ENCODE measurements at places on chromosomes 13 and 19. TPM values are rescaled to one million over a fixed set of nuclear protein-coding genes. Genes with fewer than 3 reads are reported as not detected.

The BRSK1 gene
- 3.1 TPM for total RNA-seq

The YJEFN3 gene
- 0.33 TPM for total RNA-seq

The NMRK2 gene
- total RNA-seq: not detected

The MIR17HG gene
- 9.0 TPM for total RNA-seq

The ZFR2 gene
- 0.34 TPM for total RNA-seq

The PIK3R2 gene
- 28.8 TPM for total RNA-seq

The CHST8 gene
- not detected for total RNA-seq

The BRME1 gene
- 1.4 TPM for total RNA-seq

The SBK3 gene
- not detected for total RNA-seq

The CEACAM1 gene
- total RNA-seq: 11.1 TPM

The PSG6 gene
- not detected for total RNA-seq

The SULT2A1 gene
- total RNA-seq: not detected

The KLK3 gene
- total RNA-seq: not detected

The PRKCSH gene
- 119 TPM for total RNA-seq

The FREM2 gene
- 0.33 TPM for total RNA-seq

The IGFL3 gene
- total RNA-seq: not detected

The ZNF763 gene
- total RNA-seq: 0.33 TPM

The GNA15 gene
- total RNA-seq: not detected

Data from melanocyte of skin (primary cell).